Inflammatory macrophage (primary cell): ENCODE measurements at places on chromosomes 3 and 15.

DNA sequence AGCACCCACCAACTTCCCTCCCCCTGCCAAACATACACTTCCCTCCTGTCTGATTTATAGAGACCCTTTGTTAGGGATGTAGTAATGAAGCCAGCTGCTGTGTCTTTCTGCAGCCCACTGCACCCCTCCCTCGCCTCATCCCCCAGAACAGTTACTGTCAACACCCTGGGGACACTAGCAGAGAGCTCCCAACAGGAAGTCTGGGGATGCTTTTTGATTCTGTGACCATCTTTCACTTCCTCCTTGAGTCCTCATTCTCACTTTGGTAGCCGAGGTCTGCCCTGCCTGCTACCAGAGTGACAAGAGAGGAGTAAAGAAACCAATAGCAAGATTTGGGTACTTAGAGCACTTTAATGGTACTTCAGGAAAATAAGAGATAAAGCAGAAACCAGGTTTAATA, 201.6 kb downstream of the SATB1 start:
- DNase-seq: peak; percentile 16

- DNase-seq: no peak
Measured at GRCh38 chr15:47685141-47685870, 32.0 kb upstream of the SEMA6D start.

GRCh38 chr15:83585601-83586335, 68.2 kb upstream of the ADAMTSL3 start:
- DNase-seq: no peak

DNA sequence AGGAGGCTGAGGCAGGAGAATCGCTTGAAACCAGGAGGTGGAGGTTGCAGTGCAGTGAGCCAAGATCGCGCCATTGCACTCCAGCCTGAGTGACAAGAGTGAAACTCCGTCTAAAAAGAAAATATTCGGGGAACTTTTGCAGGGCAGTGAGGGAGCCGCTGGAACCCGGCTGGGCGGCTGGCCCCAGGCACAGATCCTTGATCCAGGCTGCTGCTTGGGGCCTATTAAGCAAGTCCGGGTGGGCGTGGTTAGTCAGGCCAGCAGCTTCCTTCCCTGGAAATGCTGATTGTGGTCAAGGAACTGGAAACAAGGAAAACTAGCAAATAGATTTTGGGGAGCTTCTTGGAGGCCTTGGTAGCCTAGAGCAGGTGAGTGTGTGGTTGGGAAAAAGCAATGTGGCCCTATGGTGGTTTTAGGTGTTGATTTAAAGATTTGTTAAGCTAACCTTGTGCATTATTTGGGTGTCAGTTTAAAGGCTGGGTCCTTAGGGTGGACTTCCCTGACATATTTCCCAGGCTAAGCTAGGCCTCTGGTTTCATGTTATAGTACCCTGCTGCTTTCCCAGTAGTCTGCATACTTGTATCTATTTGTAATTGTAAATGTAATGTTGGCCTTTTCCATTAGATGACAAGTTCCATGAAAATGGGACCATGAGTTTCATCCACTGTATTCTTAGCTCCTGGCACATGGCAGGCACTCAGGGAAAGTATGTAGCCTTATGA, 17.7 kb upstream of the SNX22 start:
- no peak for DNase-seq

GRCh38 chr3:106827515-106828213, 549.6 kb upstream of the CCDC54 start:
- DNase-seq: no peak
